ENCODE measurements at places on chromosomes 5 and 9.

GRCh38 chr5:14672484-14673394 lies 8.2 kb downstream of the OTULIN start:
- peak; percentile 37 for DNase-seq

DNA sequence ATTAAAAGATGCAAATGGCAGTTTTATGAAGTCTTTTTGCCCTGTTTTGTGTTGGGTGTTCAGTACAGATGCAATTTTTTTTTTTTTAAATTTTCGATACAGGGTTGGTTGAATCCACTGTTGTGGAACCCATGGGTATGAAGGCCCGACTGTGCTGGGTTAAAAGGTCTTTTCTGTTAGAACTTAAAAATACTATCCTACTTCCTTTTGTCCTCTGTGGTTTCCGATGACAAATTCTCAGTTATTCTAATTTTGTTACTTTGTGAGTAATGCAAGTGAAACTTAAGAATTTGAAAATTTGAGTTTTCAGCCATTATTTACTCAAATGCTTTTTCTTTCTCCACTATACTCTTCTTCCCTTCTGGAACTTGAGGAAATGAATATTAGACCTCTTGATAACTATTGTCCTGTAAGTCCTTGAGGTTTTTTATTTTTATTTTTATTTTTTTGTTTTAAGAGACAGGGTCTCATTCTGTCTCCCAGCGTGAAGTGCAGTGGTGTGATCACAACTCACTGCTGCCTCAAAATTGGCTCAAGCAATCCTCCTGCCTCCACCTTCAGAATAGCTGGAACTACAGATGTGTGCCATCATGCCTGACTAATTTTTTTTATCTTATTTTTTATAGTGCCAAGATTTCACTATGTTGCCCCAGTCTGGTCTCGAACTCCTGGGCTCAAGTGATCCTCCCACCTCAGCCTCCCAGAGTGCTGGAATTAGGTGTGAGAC lies 67.5 kb downstream of the ZCCHC7 start:
- peak; percentile 58 for DNase-seq

GRCh38 chr5:137414112-137414755 lies 84.9 kb downstream of the SPOCK1 start:
- no peak for DNase-seq

DNA sequence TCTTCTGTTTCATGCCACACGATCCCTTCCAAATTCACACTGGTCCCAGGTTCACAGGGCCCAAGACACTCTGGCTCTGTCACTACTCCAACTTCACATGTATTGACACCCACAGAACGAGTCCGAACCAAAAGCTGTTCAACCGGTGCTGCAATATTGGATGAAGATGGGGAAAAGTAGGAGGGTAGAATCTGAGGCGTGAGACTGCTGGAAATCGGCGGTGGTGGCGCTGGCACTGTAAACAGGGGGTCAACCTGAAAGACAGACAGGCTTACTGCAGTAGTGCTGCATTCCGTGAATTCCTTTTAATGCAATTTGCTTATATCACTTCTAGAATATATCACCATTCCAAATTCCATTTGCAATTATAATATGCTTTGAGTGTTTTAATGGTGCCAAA lies 45.4 kb downstream of the ZNF608 start:
- DNase-seq: no peak

DNA sequence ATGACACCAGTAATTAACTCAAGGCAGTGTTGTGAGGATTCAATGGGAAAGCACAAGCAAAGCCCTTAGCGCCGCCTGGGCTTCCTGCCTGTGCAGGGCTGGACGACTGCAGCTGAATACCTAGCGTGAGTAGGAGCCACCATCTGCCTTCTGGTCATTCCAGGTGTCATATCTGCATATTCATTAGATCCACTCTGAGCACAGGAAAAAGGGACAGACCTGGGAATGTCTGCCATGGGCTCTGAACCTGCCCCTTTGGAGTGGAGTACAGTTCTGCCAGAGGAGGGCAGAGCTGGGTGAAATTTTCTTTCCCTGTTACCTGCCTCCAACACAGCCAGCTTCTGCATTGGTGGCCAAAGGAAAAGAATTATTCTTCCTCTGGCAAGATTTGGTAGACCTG lies 298.8 kb downstream of the NSG2 start:
- DNase-seq: no peak

GRCh38 chr5:60651872-60652620 lies 47.9 kb downstream of the DEPDC1B start:
- DNase-seq: peak; percentile 49

- no peak for DNase-seq
These were observed 619.2 kb upstream of the CLINT1 start for GRCh38 chr5:158478139-158478538.

DNA sequence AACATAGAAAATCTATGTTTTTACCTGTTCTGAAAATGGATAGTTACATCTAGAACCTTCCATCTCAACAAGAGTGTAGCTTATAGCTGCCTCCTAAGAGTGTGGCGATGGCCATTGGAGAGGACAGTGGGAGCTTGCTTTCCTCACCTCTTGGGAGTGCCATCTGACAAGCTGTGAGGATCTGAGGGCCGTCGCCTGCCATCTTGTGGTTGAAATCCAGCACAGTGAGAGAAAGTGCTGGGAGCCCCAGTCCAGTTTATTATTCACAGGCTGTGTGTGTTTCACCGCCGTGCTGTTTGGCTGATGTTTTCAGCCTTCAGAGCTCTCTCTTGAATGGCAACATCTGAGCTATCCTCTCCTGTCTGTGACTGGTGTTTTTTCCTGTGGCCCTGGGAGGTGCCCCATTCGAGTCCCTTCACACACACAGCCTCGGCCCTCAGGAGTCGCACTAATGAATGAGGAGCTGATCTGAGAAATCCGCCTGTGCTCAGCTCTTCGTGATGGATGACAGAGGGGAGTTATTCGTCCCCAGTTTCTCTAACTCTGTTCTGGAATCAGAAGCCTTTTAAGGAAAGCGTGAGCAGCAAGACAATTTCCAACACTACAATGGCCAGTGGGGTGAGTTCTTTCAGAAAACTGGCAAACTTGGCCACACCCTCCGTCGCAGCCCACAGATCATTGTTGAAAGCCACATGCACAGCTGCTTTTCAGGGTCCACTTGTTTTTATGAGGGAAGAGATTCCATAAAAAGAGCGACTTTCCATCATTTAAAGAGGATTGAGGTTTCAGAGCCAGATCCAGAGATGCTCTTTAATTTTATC lies 170.3 kb downstream of the PDZD2 start:
- DNase-seq: peak; percentile 76

DNA sequence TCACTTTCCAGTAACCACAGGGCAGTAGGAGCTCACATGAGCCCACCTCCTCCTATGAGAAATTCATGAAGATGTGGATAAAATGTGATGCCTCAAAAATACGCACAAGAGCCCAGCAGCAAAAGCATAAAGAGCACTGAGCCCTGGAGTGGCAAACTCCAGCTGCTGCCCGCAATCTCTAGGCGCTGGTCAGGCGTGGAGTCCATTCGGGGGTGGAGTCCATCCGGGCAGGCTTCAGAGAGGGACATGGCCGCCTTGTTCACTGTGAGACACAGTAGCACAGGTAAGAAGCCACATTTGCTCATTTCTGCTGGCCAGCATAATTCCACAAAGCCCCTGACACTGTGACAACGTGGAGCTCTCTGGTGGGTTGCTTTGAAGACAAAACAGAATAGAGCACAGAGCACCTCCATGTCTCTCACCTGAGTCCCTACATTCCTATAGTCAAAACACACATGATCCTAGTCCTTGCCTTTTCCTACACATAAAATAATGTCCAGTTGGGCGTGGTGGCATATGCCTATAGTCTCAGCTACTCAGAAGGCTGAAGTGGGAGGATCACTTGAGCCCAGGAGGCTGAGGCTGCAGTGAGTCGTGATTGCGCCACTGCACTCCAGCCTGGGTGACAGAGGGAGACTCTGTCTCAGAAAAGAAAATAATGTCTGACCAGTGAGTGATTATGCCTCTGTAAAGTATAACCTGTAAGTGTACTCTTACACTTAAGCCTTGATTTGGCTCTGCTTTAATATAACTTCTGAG lies 365.2 kb downstream of the GADD45G start:
- DNase-seq: peak; percentile 13

DNA sequence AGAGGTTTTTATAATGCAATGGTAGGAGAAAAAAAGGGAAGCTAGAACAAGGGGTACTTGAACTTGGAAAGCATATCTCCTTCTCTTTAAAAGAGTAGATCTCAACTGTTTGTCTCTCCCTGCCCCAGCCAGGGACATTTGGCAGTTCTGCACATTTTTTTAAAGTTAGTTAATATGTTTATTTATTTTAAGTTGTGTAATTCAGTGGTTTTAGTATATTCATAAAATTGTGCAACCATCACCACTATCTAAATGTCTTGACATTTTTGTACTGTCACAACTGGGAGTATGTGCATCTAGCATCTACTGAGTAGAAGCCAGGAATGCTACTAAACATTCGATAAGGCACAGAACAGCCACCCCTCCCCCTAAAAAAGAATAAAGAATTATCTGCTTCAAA lies 103.5 kb upstream of the DPYSL3 start:
- DNase-seq: peak; percentile 19

DNA sequence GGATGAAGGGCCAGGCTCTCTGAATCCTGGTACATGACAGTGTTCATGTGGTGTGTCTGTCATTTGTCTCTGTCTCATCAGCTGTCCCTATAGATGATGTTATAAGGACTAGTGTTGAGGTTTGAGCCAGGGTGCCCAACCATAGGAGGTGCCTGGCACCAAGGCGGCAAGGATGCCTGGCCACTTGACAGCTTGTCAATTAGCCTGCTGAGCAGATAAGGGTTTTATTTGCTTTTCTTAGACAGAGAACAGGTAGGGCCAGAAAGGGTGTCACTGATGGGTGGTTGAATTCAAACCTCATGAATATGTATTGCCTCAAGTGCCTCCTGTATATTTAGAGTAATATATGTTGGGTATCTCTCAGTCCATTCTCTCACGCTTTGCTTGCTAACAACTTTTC lies 30.1 kb upstream of the AUH start:
- no peak for DNase-seq

DNA sequence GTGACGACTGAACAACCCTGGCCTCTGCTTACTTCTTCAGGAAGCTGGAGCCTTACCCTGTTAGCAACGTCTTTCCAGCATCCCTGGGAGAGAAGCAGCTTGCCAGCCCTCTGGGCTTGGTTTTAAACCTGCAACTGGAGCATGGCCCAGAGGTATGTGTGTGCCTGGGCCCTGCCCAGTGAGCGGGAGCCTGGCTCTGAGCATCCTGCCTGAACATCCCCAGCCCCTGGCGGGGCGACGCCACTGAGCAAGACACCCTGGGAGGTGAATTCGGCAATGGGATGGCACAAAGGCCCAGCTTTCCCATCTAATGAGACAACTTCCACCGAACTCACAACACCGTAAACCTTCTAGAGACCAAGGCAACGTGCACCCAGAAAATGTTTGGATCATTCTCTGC lies 23.6 kb downstream of the IRX4 start:
- DNase-seq: no peak

DNA sequence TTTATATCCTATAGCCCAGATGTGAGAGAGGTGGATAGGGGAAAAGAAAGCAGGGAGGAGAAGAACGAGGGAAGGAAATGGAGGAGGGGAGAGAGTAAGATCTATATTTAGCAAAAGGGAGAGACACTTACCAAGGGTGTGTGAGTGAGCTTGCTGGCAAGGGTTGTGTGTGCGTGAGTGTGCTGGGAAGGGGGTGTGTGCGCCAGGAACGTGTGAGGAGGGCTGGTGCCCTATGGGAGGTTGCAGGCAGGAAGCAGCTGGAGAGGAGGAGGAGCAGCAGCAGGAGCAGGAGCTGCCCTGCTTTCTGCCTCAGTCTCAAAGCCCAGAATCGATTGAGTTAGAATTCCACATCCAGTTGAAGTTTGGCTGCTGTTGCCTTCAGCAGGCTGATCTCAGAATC lies 148.3 kb upstream of the RUSC2 start:
- peak; percentile 82 for DNase-seq

- no peak for DNase-seq
These were observed 34.2 kb downstream of the EFNA5 start for GRCh38 chr5:107636555-107636954.

DNA sequence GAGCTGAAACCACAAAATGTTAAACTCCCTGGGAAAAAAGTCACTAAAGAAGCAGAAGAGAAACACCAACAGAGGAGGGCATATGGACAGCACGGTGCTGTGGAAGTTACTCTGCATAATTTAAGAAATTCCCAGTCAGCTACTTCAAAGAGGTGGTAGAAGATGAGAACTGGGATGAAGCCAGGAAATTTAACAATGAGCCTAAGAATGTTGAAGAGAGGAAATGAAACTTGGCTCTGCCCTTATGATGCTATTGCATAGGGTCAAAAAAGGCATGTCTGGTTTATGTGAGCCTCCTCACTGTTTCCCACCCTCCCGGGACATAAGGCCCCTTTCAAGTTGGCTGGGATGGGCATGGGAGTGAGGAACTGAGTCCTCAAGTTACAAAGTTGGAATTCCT lies 25.4 kb upstream of the SNX18 start:
- DNase-seq: no peak

DNA sequence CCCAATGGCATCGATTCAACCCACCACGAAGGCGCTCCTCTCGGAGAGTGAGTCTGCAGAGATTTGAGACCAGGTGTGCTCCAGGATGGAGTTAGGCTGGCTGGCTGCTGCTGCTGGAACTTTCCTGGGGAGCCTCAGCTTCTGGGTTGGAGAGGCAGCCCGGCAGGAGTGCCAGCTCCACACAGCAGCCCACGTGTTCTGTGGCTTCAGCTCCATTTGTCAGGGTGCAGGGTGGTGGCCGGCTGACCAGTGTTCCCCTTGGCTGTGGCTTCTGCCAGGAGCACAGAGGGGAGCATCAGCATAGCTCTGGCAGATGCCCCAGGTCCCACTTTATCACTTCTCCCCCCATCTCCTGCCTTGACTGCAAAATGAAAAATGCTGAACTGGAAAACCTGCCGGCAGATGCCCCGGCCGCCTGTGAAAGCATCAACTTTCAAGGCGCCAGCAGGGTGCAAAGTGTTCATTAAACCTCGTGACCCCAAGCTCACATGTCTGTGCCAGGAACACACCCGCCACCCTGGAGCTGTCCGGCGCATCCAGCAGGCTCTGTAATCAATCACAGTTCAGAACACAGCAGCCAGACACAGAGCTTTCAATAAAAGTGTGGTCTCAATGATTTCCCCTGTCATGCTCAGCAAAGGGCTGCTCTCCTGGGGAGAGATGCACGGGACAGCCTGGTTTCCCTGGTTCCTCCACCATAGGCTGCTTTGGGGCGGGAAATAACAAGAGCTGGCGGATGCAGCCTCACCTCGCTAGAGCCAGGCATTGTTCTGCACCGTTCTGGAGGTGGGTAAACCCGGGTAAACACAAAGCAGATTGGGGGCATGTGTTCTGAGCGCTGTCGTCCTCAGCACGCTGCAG lies 53.2 kb downstream of the TRIP13 start:
- no peak for DNase-seq

DNA sequence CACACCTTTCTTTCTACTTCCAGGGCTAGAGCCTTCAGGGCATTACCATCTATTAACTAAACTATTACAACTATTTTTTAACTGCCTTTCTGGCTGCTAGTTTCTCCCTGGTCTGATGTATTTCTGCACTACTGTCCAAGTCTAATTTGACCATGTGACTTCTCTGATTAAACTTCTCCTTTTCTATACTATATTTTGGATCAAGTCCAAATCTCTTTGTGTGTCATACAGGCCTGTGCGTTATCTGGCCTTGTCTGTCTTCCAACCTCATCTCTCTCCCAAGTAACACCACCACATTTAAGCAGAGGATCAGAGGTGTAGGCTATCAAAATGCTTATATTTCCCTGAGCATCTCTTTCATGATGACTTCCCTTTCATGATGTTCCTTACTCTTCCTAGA lies 47.2 kb upstream of the OR13F1 start:
- no peak for DNase-seq

- no peak for DNase-seq
These were observed 705.4 kb upstream of the RIOK2 start for GRCh38 chr5:97888439-97888838.
